ENCODE measurements at places on chromosomes 3 and 15.

DNA sequence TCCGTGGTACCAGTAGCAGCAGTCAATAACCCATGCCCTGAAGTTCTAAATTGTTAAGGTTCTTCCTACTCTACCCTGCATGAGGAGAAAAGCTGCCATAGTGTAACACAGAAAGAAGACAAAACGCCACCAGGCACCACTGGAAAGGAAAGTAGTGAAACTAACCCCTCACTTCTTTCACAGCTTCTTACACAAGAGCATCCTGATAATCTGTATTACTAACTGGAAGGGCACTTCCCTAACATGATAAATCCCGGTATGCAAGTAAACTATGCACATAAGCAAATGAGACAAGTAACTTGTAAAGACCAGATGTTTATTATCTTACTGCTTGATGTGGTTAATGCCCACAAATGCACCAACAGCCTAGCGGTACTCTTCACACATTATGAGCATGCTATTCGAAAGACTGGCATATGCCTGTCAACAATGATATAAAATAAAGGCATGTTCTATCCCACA lies 141.3 kb downstream of the ADAM10 start:
- no peak for DNase-seq

- no peak for DNase-seq
Observed at GRCh38 chr3:100891033-100891432, 102.2 kb downstream of the ABI3BP start.

GRCh38 chr3:119322021-119322834 lies 28.0 kb downstream of the ARHGAP31 start:
- no peak for DNase-seq

DNA sequence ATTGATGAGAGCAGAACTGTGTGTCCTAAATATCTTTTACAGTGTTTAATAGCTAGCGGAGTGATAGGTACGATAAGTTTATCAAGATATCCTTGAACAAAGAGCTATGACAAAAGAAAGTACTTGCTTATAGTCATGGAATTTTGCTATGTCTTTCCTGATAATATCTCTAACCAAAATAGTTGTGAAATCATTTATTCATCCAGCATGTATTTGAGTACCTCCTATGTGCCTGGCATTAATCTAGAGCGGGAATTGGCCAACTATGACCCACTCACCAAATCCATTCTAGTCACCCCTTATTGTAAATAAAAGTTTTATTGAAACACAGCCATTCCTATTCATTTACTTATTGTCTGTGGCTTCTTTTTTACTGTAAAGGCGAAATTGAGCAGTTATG lies 46.6 kb downstream of the ZFAND6 start:
- DNase-seq, result no peak

DNA sequence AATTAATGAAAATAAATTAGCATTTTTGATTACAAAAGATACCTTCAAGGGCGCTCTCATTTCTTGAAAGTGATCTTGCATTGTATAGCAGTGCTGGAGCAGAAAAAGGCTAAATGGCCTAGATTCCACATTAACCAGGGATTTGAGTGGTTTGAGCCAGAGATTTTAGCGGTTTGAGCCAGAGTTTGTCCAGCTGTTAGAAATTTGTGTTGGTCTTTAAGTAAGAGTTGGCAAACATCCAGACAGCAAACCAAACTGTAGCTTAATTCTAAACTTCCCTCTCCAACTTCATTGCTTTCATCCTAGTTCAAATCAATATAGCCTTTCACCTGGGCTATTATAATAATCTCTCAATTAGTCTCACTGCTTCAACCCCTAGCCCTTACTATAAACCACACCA lies 351.7 kb downstream of the IGSF11 start:
- no peak for DNase-seq

GRCh38 chr3:53218131-53218530 lies 37.7 kb downstream of the TKT start:
- no peak for DNase-seq

GRCh38 chr3:13868844-13869724 lies 10.8 kb downstream of the WNT7A start:
- no peak for DNase-seq

- DNase-seq, result no peak
Observed at GRCh38 chr15:89329329-89330084, 5.1 kb downstream of the POLG start.

GRCh38 chr15:31202953-31203352 lies 101.4 kb upstream of the TRPM1 start:
- no peak for DNase-seq

DNA sequence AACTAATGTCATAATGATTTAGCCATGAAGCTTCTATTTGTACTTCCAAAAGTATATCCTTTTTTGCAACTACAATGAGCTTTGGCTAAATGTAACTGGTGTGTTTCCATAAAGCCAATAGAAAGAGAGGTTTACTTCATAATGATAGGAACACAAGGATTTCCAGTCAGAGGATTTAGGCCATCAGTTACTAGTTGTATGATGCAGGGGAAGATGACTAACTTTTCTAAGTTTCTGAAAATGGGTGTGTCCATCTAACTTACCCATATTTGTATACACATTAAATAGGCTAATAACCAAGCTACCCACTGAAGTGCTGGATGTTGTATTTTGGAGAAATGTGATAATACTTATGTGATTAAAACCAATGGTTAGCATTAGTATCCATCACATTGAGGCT lies 55.7 kb downstream of the SLC4A7 start:
- DNase-seq, result no peak

DNA sequence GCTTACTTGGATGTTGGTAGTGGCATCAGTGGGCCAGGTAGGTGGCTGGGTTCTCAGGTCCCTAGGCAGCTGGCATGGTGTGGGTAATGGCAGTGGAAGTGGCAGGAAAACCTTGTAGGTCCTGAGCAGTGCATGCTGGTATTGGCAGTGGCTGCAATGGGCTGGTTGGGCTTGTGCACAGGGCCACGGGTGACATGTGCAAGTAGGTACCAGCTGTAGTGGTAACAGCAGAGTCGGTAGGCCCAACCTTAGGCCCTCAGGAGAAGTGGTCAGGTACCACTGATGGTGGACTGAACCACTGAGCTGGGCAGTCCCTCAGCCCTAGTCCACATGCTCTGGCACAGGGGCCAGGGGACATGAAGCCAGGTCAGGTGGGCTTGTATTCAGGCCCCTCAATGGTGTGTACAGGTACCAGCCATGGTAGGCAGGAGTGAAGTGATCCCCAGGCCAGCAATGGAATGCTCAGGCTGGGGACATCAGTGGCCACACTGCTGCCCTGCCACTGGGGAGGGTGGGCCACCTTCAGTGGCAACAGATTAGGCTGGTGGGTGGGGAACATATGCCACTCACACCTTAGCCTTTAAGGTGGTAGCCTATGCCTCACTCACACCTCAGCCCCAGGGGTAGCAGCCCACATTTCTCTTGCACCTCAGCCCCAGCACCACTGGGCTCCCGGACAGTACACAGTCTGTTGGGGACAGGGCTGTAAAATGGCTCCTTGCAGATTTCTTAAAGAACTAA lies 118.1 kb downstream of the LRRK1 start:
- peak; percentile 53 for DNase-seq

GRCh38 chr3:170523248-170523647 lies 62.6 kb downstream of the SLC7A14 start:
- no peak for DNase-seq

DNA sequence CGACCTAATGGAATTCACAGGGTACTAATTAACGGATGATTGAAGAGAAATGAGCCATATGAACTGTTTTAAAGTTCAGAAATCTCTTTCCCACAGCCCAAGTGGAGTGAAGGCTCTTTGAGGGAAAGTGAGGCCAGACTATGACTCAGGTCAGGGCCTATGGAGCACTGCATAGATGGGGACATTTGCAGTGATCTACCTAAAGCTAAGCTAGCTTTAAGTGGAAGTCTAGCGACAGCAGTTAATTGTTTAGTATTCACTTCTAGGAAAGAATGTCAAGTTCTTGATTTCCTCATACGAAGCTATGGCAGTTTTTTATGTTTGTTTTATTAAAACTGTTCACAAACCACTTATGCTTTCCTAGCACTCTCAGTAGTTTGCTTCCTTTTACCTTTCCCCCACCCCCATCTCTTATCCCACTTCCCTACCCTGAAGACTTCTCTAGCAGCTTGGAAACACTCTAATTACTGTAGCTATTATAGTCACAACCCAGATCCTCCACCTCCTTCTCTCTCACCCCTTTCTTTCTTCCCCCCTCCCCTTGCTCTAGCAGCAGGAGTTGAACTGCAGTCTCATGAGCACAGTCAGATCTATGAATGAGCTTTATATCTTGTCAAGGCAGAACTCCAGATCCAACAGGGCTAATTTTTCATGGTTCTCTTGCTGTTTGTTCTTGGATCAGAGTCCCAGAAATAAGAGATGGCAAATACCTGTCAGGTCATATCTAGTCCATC lies 6.2 kb downstream of the ZNF609 start:
- no peak for DNase-seq

DNA sequence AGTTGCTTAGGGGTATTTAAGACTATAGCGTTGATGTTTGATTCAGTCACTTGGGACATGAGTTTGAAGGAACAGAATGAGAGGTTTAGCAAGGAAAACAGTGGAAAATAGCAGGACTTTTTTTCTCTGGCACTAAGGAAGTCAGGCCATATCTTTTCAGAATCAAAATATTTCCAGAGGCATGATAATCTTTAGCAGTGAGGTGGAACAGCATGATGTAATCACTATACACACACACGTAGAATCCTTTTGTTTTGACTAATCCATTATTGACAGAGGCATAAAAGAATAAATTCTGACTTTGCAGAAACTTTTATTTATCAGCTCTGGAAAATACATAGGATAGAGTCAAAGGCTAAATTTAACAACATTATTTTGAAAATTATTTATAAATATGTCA lies 174.1 kb downstream of the ZPLD1 start:
- no peak for DNase-seq

DNA sequence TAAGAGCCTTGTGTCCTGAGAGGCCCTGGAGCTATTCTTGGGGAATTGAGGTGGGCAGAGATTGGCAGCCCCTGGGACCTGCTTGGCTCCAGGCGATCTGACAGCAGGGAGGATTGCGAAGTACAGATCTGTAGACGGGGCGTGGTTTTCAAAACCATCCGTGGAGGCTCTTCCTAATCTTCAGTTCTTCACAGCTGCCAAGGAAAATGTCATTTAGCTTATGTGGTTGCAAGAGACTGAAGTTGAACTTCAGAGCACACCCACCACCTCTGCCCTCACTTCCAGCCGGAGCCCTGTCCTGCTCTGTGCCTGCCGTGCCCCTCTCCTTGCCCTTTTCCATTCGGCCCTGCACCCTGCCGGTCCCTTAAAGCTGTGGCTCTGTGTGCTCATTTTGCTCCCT lies 12.9 kb downstream of the NISCH start:
- DNase-seq, result no peak

DNA sequence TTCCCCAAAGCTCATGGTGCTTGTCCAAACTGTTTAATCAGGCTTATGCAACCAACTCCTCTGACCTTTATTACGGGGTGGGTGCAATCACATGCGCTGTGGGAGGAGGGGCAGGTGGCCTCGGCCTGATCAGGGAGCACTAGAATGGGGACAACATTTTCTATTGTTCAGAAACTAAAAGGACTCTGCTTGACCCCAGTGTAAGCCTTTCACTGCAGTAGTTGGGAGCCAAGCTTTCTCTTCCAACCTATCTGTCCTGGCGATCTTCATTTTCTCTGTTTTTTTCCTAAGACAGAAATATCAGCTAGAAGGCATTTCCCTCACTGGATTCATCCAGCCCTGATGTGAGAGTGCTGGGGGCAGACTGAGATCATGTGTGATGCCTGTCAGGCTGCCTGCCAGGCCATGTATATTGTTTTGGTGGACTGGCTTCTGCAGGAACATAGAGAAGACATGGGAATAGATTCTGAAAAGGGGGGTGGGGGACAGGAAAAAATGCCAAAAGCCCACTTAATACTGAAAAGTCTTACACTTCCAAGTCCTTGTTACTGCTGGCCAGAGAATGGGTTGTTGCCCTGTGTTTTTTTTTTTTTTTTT lies 627.0 kb upstream of the TBL1XR1 start:
- peak; percentile 89 for DNase-seq

DNA sequence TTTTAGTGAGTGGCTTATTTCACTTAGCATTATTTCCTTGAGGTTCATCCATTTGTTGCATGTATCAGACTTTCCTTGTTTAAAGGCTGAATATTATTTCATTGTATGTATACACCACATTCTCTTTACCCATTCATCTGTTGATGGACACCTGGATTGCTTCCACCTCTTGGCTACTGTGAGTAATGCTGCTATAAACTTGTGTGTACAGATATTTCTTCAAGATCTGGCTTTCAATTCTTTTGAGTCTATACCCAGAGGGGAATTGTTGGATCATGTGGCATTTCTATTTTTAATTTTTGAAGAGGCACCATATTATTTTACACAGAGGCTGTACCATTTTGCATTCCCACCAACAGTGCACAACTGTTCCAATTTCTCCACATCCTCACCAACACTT lies 313.5 kb downstream of the RPLP1 start:
- no peak for DNase-seq

- DNase-seq, result no peak
Observed at GRCh38 chr3:73652896-73653295, 28.2 kb upstream of the PDZRN3 start.

- peak; percentile 19 for DNase-seq
Observed at GRCh38 chr15:72318408-72318942, 1.5 kb downstream of the CELF6 start.

- DNase-seq, result no peak
Observed at GRCh38 chr3:115233021-115233420, 85.9 kb upstream of the ZBTB20 start.

DNA sequence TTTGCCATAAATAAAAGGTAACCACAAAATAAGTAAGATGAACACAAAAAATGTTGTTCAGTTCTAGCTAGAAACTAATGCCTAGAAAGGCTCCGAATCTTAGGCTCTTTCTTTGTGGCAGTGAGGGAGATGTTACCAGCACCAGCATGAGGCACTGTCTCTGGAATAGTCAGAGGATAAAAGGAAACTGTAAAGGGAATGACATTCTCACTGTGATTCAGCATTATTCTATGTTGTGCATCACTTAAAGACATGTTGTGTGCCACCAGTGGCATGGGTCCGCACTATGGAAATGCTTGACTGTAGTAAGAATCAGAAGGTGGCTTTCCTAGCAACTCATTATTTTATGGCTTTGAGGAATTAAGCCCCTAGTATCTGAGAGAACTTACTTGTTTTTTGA lies 70.8 kb downstream of the SEC22A start:
- no peak for DNase-seq

DNA sequence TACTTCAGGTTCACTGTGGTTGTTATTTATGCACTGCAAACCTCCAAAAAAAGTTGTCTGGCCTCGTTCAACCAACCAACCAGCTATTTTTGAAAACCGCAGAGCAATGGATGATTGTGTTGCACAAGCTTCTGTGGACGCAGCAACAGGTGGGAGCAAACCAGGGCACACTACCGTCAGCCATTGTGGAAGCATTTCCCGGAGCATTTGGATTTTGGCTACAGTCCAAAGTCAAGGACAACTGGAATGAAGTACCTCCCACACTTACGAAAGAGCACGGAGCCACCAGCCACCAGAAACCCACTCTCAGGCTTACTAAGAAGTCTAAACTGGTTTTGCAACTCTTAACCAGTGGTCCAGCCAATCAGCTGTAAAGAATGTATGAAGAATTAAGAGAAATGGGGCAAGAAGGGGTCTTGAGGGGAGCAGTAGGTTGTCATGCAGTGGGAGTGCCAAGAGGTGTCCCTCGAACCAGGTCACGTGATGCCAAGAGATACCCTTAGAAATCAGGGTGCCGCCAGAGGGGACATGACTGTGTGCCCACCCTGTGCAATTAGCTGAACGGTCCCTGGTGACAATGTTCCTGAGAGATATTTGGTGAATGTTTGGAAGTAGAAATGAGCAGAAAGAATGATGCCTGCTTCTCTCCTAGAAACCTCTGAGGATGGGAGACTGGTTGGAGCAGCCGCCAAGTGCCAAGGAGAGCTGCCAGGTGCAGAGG lies 68.9 kb upstream of the PCSK6 start:
- peak; percentile 17 for DNase-seq

- DNase-seq, result no peak
Observed at GRCh38 chr3:173044998-173045397, 96.0 kb downstream of the SPATA16 start.
